Progenitor cell of endocrine pancreas (in vitro differentiated cells): ENCODE measurements at places on chromosomes 6 and 20.

GRCh38 chr6:323730-324088, 31.4 kb downstream of the DUSP22 start:
- DNase-seq: no peak

DNA sequence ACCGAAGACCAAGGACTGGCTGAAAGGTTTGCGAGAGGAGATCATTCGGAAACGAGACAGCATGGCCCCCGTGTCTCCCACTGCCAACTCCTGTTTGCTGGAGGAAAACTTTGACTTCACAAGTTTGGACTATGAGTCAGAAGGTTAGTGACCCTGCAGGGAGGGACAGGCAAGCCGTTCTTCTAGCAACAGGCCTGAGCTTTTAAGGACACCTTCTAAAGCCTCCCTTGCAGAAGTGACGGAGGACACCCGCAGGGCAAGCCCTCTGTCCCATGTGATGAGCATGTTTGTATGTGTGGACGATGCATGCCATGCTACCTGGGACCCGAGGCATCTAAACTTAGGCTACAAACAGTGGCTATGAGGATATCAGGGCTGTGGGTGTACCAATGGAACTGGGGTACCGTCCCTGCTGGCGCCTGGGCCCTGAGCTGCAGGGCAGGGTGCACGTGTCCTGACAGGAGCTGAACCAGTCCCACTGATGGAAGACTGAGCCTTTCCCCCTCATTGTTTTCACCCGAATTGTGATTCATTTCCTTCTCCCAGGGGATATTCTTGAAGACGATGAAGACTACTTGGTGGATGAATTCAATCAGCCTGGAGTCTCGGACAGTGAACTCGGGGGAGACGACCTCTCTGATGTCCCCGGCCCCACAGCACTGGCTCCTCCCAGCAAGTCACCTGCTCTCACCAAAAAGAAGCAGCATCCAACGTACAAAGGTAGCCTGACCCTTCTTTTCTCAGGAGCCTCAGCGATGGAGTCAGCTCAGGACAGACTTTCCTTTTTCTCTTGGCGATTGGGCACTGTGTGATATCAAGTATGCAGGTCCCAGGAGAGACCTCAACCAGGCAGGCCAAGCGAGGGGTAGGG, 84.4 kb downstream of the SERAC1 start:
- no peak for DNase-seq

DNA sequence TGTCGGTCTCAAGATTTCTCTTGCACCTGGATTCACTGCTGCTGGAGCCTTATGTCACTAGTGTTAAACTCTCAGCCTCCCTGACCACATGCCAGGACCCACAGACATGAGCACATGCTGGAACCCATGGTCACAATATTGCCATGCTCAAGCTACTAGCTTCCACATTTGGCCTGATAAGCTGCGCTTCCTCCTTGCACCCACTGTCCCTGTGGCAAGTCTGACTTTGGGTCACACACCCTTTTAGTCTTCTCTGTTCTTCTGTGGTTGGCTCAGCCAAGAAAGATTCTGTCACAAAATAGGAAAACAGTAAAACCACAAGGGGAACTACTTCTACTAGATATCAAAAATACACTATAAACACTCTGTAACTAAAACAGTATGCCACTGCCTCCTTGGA, 68.9 kb upstream of the HDAC2 start:
- no peak for DNase-seq

DNA sequence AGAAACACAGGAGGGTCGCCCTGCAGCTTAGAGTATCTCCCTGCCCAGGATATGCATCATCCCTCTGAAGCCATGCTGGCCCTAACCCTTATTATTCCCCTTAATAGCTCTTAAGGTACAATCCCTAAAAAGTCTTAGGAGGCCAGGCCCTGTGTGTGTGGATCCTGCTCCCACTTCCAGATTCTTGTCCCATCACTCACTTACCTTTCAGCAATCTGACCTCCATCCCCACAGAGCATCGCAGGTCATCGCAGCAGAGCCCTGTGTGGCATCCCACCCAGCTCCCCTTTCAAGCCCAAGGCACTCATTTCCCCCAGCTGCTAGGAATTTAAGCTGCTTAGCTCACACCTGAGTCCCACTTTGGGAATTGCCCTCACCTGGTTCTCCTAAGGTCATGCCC, 223.8 kb upstream of the SMLR1 start:
- no peak for DNase-seq

GRCh38 chr6:14656649-14657048, 539.1 kb downstream of the CD83 start:
- DNase-seq: no peak

DNA sequence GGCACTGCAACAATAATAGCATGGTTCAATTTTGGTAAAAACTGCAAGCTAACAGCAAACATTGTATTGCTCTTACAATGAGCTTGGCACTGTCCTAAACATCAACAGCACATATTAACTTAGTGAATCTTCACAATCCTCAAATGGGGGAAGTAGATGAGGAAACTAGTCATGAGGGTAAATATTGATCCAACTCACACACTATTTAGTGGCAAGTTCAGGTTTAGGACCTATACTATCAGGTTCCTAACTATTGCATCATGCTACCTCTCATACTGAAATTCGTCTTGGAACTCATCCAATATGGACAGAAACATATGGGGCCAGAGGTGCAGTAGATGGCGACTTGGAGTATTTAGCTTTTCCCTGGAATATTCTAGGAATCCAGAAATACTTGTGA, 34.2 kb downstream of the FKBP1C start:
- no peak for DNase-seq

DNA sequence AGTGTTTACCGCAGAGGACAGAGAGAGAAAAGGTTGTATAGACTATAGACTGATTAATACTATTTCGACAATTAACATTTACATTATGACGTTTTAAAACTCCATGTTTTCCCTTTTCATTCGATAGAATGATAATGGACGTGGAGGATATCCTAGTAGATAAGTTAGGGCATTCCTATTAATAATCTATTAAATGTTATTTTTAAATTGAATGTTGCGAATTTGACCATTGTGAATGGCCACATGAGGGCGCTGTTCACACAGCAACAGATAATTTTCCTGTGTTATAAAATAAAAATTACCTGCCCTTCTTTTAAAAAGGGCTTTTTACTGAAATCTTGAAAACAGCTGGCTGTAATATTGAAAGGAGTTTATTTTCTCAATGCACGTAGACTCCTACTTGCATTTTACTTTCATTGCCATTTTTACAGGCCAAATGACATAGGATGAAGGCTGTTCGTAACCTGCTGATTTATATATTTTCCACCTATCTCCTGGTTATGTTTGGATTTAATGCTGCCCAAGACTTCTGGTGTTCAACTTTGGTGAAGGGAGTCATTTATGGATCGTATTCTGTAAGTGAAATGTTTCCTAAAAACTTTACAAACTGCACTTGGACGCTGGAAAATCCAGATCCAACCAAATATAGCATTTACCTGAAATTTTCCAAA, 3.3 kb downstream of the ADGRB3 start:
- DNase-seq: no peak

DNA sequence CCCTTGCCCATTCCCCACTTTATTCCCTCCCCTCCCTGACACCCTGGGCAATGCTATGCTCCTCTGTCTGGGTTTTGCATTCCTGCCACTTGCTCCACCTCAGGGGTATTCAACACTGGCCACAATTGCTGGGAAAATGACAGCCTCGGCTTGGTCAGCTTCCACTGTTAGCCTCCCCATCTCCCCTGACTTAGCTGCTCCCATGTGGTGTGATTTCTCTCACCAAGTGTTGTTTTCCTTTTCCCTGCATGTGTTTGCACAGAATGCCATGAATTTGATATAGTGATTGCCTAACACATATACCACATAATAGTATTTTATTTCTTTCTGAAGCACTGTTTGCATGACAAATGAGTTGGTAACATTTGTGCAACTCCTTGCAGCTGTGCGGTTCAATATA, 1.4 kb upstream of the LEMD2 start:
- no peak for DNase-seq

DNA sequence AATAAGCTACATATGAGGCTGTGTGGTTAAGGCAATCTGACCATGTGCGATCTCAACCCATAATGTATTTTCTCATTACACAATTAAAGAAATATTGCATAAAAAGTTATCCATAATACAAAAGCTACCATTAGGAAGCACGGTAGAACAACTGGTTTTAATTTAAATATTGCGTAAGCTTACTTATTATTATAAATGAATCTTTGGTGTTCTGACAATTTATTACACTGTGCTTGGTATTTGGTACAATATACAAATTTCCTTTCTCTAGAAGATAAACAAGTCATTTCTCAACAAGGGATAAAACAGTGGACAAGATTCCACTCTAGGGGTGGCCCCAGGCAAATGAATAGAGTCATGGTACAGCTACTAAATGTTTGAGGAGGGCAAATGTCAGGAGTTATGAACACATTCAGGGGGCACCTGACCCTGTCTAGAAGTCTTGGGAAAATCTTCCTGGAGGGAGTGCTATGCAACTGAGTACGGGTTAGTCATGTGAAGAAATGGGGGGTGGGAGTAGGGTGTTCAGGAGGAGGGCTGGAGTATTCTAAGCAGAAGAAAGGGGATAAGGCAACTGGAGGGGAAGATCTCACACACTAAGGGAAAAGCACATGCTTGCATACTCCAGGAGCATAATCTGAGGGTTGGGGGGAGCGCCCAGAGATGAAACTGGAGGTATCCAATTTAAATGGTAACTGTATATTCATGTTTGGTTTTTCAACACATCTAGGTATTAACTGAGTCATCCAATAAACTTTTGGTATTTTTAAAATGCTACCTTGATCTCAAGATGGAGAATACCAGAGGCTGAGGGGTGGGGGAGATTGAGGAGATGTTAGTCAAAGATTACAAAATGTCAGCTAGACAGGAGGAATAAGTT, 296.9 kb upstream of the SGK1 start:
- DNase-seq: no peak

DNA sequence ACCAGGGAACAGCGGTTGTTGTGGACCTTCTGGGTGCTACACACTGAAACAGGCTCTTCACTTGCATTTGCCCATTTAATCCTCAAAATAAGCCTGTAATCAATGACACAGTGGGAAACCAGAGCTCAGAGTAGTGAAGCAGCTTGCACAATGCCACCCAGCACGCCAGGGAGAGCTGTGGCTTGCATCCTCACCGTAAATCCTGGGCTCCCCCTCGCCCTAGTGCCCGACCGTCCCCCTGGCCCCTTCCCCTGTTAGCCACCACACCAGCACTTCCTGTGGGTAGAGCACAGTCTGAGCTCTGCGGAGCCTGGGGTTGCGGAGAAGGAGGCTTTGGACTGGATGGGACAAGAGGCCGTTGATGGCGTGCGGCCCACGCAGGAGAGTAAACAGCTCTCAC, 14.5 kb downstream of the VSTM2L start:
- DNase-seq: no peak

DNA sequence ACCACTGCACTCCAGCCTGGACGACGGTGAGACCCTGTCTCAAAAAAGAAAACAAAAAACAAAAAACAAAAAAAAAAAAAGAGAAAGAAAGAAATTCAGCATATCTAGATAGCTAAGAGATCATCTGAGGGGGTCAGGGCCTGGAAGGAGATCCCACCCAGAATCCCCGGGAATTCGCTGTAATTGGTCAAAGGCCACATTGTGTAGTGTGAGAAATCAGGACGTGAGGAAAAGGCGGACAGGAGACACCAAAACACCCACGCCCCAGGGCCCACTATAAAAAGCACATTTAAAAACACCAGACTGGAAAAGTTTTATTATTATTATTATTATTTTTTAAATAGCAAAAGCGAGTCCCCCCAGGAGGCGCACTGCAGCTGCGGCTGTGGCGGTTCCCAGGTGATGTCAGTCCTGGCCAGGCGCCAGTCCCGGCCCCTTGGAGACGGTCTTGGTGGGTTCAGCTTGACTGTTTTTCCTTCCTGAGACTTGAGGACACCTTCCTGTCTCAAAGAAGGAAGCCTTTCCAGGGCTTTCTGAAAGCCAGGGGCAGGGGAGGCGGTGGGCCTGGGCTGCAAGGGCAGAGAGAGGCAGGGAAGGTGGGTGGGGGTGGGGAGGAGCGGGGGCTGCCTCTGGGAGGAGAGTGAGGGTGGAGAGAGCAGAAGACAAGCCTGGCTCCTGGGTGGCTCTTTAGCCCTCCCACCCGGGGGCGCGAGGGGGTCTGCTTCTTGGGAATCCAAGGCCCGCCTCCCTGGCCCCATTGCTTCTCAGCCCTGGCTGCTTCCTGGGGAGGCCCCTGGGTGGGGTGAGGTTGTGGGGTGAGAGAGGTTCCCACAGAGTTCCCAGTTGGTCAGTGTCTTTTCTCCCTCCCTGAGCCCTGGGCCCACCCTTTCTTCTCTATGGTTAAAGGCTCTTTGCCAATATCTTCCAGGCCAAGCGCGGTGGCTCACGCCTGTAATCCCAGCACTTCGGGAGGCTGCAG, 14.5 kb downstream of the TCF15 start:
- DNase-seq: no peak

DNA sequence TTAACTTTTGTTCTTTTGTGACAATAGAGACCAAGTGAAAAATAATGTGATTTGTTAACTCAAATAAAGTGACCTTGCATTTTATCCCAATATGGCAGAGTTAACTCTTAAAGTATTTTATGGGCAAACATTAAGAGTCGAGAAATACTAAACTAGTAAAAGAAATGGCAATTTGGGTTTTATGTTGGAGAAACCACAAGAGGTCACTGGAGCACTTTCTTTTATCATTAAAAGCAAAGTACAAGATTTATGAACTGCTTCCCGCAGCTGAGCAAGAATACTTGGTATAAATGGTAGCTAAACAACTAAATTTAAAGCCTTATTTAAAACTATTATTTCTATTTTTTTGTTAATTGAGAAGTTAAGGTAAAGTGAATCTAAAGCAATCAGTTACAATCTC, 33.5 kb upstream of the MCM9 start:
- no peak for DNase-seq

DNA sequence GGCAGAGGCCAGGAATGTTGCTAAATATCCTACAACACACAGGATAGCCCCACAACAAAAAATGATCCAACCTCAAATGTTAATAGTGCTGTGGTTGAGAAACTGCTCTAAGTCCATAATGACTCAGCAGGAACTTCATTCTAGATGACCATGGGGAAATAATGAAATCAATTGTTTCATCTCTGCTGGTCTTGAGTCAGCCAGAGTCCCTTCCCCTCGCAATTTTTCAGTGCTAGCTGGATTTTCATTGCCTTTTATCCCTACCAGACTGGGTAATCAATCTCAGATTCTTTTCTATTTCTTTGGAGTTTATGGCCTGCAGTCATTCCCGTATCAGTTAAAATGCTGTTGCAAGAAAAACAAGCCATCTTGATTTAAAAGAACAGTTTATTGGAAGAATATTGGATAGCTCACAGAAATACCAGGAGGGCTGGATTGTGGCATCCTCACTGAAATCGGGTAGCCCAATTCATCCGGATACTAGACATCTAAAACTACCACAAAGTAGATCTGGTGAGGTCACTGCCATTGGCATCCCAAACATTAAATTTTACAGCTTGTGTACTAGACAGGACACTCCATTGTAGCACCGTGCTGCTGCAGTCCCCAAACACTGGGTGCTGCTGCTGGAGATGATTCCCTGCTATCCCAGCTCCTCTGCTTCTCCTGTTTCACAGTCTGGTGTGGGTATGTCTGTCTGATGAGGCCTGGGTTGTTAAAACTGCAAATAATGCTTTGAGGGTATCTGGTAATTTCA, 30.3 kb upstream of the POPDC3 start:
- DNase-seq: no peak
